ENCODE measurements at places on chromosomes 6 and 20.

DNA sequence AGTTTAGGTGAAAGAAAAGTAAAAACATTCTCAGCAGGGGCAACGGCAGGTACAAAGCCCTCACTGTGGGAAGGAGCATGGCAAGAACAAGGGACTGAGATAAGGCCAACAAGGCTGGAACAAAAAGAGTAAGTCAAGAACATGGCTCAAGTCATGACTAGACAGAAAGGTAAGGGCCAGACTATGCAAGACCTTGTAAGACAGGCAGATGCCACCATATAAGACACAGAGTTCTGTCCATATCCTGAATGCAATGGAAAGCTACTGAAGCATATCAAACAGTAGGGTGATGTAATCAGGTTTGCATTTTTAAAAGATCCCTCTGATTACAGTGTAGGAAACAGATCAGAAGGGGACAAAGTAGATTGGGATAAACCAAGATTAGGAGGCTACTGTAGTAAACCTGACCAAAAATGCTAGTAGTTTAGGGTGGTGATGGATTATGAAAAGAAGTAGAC, 5.5 kb downstream of the REV3L start:
- no peak for DNase-seq

DNA sequence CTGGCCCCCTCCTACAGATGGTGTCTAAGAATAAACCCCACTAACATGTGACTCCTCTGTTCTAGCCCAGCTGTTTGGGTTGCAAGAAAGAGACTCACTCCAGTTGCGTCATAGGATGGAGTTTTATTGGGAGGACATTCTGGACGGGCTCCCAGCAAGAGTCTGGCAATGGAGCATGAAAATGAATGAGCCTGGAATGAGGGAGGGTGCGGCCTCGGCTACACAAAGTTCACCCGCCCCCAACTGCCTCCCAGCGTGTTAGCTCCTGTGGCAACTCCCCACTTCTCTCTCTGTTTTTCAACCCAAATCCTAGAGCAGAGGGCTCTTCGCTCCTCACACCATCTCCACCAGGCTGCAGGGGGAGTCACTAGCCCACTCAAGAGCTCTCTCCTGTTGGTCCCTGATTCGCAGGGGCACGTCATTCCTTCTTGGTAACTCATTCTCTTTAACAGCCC, 5.1 kb upstream of the ADAM33 start:
- no peak for DNase-seq

DNA sequence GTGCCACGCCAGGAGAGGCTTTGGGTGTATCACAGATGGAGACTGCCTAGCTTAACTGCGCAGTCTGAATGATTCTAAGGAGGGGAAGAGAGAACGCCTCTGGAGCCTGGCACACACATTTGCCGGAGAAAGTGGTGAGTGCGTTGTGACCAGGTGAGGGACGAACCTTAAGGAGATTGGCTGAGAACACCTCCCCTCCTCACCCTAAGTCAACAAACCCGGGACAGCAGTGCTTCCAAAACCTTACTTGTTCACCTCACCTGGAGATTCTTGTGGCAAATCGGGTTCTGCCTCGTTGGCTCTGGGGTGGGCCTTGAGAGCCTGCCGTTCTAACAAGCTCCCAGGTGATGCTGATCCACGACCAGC, 9.4 kb downstream of the SYNJ2 start:
- no peak for DNase-seq

GRCh38 chr6:16704401-16705045, 56.7 kb downstream of the ATXN1 start:
- DNase-seq, result no peak

DNA sequence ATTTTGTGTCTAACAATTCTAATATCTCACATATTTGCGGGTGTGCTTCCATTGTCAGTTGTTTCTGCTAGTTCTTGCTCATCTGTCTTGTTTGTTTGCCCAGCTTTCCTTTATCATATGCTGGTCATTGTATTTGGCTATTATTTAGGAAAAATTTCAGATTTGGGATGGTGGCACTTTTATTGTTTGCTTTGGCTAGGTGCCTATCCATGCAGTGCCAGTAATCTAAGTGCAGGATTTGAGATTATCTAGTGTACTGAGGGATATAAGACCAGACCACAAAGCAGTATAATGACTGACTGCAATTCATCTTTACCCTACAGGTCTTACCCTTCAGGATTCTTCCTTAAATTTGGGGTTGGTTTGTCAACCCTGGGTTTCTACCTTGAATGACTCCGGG, 63.9 kb downstream of the NINL start:
- DNase-seq, result no peak

DNA sequence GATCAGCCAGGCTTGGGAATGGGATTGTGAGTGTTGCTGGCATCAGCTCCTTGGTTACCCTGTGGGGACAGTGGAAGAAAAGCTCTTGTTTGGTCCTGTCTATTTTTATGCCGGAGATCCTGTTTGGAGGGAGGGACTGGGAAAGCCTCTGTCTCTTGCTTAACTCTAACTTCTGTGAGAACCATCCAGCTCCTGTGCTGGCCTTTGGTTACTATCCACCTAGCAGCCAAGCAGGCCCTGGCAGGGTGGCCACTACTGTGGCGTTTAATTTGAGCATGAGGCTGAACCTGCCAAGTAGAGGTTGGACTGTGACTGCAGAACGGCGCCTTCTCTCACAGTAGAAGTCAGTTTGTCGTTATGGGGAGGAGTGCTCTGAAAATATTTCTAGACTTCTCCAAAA, 193.3 kb downstream of the UTRN start:
- DNase-seq, result no peak

- no peak for DNase-seq
Measured at GRCh38 chr6:1001655-1002349, 308.9 kb upstream of the EXOC2 start.

- no peak for DNase-seq
Measured at GRCh38 chr20:48404598-48404997, 423.2 kb downstream of the PREX1 start.

All from neural progenitor cell (in vitro differentiated cells).